Left lobe of liver (tissue), 2 donors: ENCODE measurements at places on chromosomes 3 and 15. TPM values are rescaled to one million over a fixed set of nuclear protein-coding genes. Genes with fewer than 3 reads are reported as not detected.

GRCh38 chr3:126106336-126107202 lies 22.6 kb upstream of the SLC41A3 start:
- DNase-seq, result peak; percentile 39

DNA sequence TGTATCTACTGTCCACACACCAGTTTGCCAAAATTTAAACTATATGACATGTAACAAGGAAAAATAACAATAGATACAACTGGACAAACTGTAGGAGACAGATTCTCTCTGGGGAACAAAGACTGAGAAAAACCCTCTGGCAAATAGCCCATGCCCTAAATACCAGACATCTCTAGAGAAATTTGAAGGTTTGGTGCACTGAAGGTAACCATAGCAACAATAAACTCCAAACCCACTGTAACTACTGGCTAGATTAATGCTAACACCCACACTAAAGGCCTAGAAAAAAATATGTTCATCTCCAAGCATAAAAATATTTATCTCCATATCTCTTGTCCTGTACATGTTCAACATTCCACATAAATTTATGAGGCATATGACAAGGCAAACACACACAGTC lies 267.1 kb downstream of the STXBP5L start:
- no peak for DNase-seq

DNA sequence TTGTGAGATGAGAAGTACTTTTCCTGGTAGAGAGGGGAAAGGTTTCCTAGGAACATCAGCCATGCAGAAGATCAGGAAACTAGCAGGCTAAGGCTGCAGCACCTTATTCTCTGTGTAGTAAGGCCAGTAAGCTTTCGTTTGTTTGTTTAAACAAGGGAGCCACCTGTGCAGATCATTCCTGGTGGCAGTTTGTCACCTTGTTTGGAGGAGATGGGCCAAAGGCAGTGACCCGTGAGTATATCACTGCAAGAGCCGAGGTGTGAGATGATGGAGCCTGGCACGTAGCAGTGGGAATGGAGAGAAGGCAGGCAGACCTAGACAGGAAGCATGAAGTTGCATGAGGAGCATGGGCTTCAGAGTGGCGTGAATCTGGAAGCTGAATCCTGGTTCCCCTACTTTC lies 19.6 kb downstream of the ATG7 start:
- no peak for DNase-seq

GRCh38 chr15:32967521-32967920 lies 227.0 kb downstream of the FMN1 start:
- no peak for DNase-seq

DNA sequence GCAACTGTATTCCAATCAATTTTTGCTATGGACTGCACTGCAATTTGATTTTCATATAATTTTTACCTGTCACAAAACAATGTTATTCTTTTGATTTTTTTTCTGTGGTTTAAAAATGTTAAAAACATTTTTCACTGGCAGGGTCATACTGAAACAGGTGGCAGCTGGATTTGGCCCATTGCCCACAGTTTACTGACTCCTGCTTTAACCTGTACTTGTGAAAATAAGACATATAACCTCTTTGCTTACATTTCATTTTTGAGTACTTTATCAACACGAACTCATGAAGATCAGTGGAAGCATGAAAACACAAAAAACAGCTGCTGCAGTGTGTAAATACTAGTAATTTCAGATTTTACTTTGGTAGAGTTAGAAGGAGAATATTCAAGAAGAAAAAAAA lies 313.1 kb downstream of the WDR72 start:
- DNase-seq, result peak; percentile 53

- no peak for DNase-seq
Measured at GRCh38 chr3:125148836-125149235, 63.7 kb downstream of the SLC12A8 start.

DNA sequence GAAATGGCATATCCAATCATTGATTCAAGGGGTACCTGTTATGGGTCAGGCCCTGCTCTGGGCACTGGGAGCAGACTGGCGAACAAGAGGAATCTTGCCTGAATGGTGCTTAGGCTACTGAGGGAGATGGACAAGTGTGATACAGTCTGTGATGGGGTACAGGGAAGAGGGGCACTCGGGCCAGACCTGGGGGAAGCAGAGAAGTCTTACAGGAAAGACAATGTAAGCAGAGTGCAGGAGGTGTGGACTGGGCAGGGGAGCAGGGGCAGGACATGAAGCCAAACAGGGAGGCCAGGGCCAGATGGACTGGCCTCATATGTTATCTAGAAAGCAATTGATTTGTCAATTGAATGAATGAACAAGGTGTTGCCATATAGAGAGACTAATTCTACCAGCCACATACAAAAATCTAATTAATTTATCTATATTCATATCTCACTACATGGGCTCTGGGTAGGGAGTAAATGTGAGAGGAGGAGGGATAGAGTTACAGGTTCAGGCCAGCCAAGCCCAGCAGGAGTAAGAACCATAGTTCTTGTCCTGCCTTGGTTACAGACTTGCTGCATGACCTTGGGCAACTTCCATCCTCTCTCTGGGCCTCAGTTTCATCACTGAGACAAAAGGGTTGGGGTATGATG lies 3.6 kb upstream of the IGDCC4 start:
- DNase-seq, result peak; percentile 11

DNA sequence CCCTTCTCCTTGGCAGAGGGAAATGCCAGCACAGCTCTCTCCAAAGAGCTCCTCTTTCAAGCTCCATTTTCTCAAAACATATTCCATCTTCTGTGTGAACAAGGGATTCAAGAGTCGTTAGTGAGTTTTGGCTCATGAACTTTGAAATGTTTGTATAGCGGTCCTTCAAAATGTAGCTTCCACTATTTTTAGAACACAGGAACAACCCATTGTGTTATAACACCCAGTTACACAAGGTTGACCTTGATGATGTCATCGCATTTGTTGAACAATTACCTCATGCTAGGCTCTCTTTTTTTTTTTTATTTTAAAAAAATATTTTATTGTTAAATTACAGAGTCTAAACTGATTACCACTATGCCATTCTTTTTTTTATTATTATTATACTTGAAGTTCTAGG lies 251.7 kb downstream of the THSD4 start:
- no peak for DNase-seq

GRCh38 chr3:158205994-158206393 lies 96.1 kb downstream of the RSRC1 start:
- no peak for DNase-seq

DNA sequence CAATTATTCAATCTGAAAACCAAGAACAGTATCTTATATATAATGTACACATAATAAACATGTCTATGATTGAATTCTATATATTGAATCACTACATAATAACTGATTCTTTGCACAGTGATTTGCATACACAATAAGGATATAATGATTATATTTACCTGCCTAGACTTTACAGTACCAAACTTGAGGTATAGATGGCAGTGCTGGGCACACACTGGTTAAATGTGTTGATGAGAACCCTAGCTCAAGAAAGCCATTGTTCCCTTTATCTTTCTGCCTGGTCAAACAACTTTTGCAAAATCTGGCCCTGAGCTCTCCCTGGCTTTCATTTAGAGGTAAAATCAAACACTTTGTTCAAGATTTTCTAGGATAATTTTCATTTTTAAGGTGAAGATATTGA lies 697.7 kb downstream of the TUSC7 start:
- no peak for DNase-seq

DNA sequence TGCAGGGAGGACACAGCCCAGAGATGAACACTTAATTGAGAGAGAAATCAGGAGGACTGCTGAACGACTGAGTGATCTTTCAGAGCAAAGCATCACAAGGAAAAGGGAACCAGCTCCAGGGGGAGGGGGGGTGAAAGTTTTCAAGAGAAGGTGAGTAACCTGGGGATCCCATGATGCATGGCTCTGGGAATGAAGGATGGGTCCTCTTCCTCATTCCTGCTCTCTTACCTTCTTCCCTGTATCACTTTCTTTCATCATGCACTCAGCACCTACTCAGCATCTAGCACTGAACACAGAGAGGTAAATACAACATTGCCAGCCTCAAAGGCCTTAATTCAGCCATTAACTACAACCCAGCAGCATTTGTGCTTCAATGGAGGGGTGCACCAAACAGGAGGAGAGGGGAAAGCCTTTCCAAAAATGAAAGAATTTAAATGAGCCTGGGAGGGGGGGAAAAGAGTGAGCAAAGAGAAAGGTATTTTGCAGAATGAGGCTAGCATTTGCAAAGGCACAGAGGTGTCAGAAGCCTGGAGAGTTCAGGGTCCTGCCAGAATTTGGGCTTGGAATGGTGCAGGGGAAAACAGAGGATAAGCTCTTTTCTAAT lies 427.4 kb downstream of the FOXP1 start:
- no peak for DNase-seq

GRCh38 chr3:11629716-11630115 lies 14.0 kb downstream of the VGLL4 start:
- DNase-seq, result no peak

GRCh38 chr15:79994615-79995014 lies 23.6 kb upstream of the BCL2A1 start:
- DNase-seq, result no peak

GRCh38 chr3:183074261-183074660 lies 25.0 kb downstream of the MCCC1 start:
- no peak for DNase-seq

GRCh38 chr15:39530480-39531342 lies 50.2 kb upstream of the THBS1 start:
- no peak for DNase-seq

DNA sequence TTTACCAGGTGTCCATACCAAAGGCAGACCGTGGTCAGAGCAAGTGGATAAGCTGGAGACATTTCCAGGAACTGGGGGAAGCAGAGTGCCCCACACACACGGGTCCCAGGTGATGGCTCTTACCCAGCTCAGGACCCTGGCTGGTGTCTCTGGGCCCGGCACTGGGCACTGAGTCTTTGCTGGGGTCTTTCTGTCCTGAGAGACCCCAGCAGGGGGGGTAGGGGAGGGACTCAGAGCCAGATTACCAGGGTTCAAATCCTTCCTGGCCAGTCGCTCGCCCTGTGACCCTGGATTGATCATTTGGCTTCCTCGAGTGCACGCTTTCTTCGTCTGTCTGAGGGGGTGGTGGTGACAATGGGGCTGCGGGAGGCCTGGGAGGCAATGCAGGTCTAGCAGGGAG lies 95.7 kb downstream of the PLXNA1 start:
- DNase-seq, result no peak

DNA sequence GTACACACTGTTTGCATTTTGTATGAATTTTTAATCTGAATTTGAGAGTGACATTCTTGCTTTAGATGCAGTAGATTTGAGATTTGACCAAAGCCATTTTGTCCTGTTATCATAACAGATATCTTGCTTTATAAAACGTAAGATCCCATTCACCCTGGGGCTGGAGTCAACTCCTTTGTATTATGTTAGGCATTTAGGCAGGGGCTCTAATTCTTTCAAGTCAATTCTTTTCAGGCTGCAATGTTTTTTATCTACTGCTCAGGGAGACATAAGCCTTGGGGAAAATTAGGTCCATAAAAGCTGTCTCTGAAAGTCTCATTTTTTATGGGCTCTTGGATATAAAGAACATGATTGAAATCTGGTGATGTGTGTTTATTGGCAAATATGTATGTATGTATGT lies 53.0 kb upstream of the CADPS start:
- no peak for DNase-seq

GRCh38 chr15:52348056-52348745 lies 52.6 kb upstream of the MYO5C start:
- no peak for DNase-seq

DNA sequence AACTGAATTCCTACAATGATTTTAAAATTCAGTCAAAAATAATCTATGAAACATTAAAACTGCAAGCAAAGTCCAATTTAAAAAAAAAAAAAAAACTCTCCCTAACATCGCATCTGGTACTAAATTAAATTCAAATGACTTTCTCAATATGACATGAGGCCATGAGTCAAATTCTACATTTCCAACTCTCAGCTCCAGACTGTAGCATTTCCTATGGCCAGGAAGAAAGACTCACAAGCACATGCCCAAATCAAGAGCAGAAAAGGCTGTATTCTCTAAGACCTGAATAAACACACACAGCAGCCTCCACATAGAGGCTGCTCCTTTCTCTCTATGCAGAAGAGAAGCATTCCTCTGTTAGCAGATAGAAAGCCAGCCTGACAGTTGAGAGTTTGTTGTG lies 729.2 kb downstream of the ROBO1 start:
- no peak for DNase-seq

GRCh38 chr3:31105438-31106077 lies 211.1 kb upstream of the GADL1 start:
- no peak for DNase-seq

- no peak for DNase-seq
Measured at GRCh38 chr3:64059484-64060175, 36.3 kb upstream of the PSMD6 start.

DNA sequence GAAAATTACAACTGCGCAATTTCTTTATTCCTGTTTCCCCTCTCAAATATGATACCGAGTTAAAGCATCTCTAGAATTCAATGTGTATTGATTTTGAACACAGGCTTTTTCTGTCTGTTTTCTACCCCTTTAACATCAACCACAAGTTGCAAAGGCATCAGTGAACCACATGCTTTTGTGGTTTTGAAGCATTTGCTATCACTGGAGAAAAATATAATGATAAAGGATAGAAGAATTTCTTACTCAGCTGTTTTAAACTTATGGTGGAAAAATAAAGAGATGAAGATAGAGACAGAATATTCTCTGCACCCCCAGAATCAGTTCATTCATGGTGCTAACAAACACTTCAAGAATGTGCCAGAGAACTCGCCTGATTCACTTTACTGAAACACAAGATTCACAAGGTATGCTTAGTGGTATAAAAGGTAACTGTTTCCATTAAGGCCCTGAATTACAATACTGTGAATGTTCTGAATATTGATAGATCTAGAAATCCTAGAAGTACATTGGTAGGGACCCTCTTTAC lies 9.5 kb upstream of the DPPA4 start:
- no peak for DNase-seq

- no peak for DNase-seq
Measured at GRCh38 chr3:172746475-172746874, 4.1 kb upstream of the ECT2 start.

GRCh38 chr3:42166662-42167300 lies 75.6 kb downstream of the TRAK1 start:
- DNase-seq, result no peak

ANKRD34C gene
- total RNA-seq, result not detected

HTR3E gene
- not detected for total RNA-seq

GPR27 gene
- total RNA-seq, result 0.10 TPM

CYP1A2 gene
- total RNA-seq, result 120 TPM

DNAH12 gene
- 0.20 TPM for total RNA-seq

GABRG3 gene
- total RNA-seq, result 0.03 TPM

CIDEC gene
- 0.83 TPM for total RNA-seq

PRR23B gene
- not detected for total RNA-seq

SH3GL3 gene
- total RNA-seq, result not detected

CCDC39 gene
- not detected for total RNA-seq

SHF gene
- total RNA-seq, result 18.4 TPM

IL17RE gene
- 2.5 TPM for total RNA-seq

CLDN1 gene
- 109 TPM for total RNA-seq

NR2F2 gene
- total RNA-seq, result 37.0 TPM

WWTR1 gene
- 13.2 TPM for total RNA-seq

NLGN1 gene
- not detected for total RNA-seq

IL16 gene
- 2.1 TPM for total RNA-seq
